ENCODE measurements at places on chromosomes 1 and 21.
A peak's percentile ranks its signal among the peaks of the same experiment; 100 is the strongest.

GRCh38 chr1:223264529-223264928, 99.4 kb downstream of the SUSD4 start:
- no peak for DNase-seq

DNA sequence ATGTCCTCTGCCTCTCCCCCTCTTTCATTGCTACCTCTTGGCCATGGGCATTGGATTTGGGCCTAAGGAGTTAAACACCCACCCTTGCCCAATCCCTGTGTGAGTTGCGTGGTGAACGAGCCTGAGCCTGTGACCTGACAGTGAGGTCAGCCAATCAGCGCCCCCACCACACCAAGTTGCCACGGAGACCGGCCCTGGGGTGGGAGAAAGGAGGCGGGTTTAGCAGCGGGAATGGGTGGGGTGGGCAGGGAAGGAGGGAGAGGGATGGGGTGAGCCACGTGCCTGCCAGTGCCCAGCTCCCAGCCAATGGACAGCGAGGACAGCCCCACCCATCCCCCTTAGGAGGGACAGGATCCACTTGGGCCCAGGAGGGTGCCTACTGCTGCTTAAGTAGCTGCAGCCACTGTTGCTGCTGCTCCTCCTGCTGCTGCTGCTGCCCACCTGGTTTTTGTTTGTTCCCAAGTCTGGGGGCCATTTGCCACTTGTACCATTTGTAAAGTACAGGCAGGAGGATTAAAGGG, 9.5 kb downstream of the ZBTB7B start:
- peak; percentile 27 for DNase-seq

DNA sequence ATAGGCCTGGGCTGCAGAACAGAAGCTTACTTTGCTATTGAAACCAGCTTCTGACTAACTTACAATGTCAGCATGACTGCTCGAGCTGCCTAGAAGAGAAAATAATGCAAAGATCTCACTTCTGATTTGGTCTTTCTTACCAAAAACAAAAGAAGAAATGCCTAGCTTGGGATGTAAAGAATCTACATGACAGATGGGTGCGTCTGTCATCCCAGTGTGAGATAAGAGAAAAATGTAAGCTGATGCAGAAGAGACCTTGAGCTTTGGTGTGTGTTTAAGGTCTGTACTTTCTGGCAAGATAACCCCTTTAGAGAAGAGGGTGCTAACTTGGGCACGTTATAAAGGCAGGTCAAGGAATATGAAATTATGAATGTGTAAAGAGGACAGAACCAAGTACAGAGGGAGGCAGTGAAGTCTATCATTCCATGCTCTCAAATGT, 3.6 kb downstream of the FAM20B start:
- no peak for DNase-seq

DNA sequence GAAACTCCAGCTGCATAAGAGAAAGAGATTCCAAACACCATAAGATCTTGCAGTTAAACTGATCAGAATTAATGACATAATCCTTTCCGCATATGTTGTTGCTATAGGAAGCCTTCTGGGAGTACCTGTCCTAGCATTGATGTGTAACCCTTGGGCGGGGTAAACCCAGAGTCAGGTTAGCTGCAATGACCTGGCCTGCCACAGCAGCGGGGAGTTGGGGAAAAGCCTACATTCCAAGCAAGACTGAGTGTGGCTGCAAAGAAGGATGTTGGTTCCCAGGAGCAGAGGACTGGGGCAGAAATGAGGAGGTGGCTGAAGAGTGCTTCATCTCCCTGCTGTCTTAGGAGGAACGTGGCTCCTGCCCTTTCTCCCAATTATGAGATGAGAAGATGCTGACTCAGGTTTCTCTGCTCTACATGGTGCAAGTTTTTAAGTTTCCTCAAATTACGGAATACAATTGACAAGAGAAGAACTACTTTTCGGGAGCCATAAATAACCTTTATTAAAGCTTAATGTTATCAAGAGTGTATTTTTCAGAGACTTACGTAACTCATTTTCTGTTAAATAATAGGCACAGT, 142.1 kb downstream of the RYR2 start:
- DNase-seq = no peak

DNA sequence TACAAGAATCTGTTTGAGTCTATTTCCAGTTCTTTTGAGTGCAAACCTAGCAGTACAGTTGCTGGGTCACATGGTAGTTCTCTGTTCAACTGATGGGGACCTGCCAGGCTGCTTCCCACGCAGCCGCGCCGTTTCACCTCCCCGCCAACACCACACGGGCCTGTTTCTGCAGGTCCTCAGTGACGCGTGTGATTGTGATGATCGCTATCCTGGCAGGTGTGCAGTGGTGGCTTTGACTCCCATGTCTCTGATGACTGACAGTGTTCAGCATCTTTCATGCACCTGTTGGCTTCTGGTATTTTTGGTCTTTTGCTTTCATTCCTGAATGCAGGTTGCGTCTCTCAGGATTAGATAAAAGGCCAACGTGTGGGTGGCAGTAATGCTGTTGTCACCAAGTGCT, 41.6 kb downstream of the FAAP20 start:
- DNase-seq = no peak

- no peak for DNase-seq
Observed at GRCh38 chr1:156840186-156840897, 18.6 kb downstream of the INSRR start.

GRCh38 chr1:53121319-53122172, 20.9 kb downstream of the SLC1A7 start:
- DNase-seq = peak; percentile 6

DNA sequence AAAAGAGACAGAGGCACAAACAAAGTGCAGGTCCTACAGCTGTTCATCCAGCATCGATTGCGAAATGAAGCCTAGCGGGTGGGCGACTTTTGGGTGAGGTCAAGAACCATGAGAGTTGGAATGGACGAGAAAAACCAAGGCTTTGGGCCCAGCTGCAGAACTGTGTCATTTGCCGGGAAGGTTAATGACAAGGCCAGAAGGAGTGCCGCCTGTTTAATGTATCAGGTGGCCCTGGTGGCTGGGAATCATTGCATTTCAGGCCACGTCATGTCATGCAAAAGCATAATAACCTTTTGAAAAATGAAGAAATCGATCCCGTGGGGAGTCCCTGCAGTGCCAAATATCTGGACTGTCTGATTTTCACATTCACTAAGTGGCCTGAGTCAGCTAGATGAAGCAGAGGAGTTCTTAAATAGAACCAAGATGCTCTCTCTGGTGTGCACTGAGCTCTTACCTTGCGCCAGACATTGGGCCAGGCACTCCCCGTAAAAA, 8.1 kb upstream of the RCC2 start:
- DNase-seq = no peak

GRCh38 chr1:21295002-21295401, 4.7 kb upstream of the ECE1 start:
- no peak for DNase-seq

GRCh38 chr1:156102633-156103511, 11.6 kb upstream of the LMNA start:
- peak; percentile 83 for DNase-seq

GRCh38 chr1:158105352-158106095, 75.2 kb upstream of the CD1D start:
- no peak for DNase-seq
